ENCODE measurements at places on chromosomes 4 and X. TPM values are rescaled to one million over a fixed set of nuclear protein-coding genes. Genes with fewer than 3 reads are reported as not detected.

GRCh38 chrX:64447207-64447606, 52.0 kb upstream of the MTMR8 start:
- DNase-seq: no peak

The CDKL5 gene
- 3.6 TPM for total RNA-seq

DNA sequence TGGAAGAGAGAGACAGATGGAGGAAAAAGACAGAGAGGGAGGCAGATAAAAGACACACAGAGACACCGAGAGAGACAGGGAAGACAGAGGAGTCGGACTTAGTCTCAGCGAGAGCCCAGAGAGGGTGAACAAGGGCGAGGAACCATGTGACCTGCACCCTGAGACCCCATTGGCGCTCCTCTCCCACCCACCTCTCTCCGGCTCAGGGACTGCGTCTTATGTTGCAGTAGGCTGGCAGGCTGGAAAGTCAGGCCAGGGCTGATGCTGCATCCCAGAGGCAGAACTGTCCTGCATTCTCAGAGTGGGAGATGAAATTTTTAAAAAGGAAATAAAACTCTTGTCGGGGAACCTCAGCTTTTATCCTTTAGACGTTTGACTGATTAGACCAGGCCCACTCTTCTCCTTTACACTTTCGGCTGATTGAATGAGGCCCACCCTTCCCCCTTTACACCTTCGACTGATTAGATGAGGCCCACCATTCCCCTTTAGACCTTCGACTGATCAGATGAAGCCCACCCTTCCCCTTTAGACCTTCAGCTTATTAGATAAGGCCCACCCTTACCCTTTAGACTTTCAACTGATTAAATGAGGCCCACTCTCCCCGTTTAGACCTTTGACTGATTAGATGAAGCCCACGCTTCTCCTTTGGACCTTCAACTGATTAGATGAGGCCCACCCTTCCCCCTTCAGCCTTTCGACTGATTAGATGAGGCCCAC, 29.5 kb upstream of the IL3RA start:
- no peak for DNase-seq

- peak; percentile 16 for DNase-seq
Observed at GRCh38 chrX:47148946-47149345, 3.9 kb downstream of the RBM10 start.

GRCh38 chr4:128310266-128310697, 22.7 kb upstream of the PGRMC2 start:
- DNase-seq: peak; percentile 39

GRCh38 chr4:124939908-124940307, 227.4 kb upstream of the ANKRD50 start:
- no peak for DNase-seq

DNA sequence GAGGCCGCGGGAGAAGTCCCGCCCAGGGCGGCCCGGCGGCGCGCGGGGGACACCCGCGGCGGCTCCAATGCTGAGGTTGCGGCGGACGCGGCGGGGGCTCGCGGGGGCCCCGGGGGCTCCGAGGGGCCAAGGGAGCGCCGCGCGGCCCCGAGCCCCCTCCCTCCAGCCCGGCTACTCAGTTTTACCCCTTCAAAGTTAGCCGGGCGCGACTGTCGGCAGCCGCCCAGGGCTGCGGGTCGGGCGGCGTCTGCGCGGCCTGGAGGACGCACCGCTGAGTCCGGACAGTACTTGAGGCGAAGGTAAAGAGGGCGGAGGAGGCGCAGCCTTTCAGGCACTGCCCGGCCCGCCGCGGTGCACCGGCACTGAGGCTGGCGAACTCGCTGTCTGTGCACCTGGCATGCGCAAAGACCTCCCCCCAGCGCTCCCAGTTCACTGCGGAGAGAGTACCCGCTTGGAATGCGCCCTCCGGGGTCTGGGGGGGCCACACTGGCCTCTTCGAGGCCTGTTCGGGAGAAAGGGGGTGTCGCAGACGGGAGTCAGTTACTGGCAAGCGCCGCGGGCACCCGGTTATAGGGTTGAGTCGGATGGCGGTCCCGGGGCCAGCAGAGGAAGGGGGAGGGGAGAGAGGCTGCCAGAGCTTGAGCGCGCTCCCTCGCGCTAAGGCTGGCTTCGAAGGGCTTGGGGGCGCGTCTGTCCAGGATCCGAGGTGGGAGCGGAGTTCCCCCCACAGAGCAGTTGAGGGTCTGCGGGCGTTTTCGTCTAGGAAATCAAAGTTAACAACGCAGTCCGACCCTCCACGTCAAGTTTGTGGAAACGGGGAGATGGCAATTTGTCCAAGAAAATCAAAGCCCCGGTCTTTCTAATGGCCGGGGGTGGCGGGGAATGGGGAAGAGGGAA, 1.1 kb downstream of the PCDH19 start:
- DNase-seq: no peak

GRCh38 chrX:69133921-69134542, 31.2 kb downstream of the PJA1 start:
- DNase-seq: no peak

DNA sequence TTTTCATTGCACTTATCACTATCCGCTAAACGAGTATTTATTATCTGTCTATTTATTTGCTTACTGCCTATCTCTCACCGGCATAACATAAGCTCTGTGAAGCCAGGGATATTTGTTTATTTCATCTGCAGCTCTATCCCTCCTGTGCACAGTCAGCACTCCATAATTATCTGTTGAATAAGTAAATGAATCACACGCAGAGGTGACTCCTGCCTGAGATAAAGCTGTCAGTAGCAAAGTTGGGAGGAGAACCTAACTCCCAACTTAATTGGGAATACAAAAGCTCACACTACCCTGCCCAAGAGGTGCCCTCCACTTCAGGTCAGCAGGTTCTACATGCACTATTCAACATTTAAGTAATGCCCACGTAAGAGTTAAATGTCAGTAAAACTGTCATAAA, 85.7 kb downstream of the CORIN start:
- no peak for DNase-seq

The PAGE4 gene
- not detected for total RNA-seq

DNA sequence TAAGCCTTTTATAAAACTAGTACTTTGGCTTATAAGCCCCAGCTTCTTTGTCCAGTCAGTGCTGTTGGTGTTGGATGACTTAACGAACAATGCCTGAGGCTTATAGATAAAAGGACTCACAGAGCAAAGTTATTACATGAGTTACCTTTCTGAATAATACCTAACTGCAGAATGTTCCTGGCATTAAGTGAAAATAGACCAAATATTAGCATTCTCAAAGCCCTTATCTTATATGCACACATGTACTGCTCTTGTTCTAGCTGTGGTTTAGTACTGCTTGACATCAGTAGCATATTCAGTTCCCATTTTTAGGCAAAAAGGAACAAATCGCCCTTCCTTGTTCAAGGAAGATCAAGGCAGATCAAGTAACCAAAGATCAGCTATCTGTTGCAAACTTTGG, 131.6 kb downstream of the ZNF330 start:
- no peak for DNase-seq

DNA sequence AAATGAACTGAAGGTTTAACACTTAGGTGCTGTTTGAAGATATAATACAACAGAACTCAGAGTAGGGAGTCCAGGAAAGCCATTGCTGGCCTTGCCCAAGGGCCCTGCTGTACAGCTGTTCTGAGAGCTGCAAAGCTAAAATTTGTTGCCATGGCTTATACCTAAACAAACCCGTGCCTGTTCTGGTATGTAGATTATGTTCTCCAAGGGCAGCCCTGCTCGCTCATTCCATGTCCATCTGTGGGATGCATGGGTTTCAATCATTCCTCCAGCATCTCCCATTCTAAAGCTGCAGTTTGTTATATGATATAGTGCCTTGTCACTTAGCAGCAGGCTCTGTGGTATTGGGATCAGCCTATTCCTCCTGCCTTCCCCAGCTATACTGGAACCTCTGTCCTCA, 80.8 kb upstream of the BMPR1B start:
- DNase-seq: no peak

The CCSER1 gene
- 14.5 TPM for total RNA-seq

DNA sequence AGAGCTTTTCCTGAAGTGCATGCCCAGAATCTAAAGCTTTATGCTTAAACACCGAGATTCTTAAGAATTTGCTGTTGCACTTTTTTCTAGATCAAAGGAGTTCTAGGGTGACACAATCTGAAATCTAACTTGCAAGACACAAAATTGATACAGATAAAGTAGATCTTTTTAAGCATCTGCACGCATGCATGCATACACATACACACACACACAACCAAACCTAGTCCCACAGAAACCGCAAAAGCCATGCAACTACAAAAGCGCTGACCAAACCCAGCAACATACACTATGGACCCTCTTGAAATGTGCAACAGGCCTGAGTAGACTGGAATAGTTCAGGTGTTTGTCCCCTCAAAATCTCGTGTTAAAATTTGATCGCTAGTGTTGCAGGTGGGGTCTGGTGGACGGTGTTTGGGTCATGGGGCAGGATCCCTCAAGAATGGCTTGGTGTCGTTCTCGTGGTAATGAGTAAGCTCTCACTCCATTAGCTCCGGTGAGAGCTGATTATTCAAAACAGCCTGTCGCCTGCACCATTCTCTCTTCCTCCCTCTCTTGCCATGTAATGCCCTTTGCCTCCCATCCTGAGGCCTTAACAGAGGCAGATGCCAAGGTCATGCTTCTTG, 52.7 kb downstream of the IRF2 start:
- DNase-seq: no peak

DNA sequence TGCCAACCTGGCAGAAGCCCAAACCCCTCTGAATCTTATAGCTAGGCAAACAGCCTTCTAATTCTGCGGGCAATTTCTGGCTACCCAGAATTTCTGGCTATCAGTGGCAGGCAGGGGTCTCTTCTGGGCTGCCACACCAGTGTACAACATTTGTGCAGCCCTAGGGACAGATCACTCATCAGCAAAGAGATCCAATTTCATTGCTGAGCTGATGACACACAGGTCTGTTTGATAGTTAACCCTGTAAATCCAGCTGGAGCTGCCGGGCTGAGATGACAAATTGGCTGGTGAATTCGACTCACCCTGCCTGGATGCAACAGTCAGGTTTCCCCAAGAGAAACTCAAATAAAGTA, 2.4 kb downstream of the MID1 start:
- DNase-seq: no peak

GRCh38 chr4:101156619-101157310, 190.6 kb downstream of the PPP3CA start:
- DNase-seq: no peak

DNA sequence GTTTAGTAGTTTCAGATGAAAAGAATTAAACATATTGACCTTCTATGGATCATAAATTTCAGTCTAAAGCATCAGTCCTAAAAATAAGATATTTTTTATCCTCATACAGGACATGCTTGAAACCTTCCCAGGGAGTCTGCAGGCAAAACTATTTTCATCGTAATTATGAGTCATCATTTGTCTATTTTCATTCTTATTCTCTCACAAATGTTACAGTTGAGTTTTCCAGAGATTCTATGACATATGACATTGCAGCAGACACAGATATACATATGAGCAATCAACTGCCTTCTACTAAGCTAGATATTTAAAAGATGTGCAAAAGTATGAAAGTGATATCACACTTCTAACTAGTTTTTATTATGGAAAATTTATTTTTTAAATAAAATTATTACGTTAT, 398.0 kb downstream of the MAGEB5 start:
- no peak for DNase-seq

DNA sequence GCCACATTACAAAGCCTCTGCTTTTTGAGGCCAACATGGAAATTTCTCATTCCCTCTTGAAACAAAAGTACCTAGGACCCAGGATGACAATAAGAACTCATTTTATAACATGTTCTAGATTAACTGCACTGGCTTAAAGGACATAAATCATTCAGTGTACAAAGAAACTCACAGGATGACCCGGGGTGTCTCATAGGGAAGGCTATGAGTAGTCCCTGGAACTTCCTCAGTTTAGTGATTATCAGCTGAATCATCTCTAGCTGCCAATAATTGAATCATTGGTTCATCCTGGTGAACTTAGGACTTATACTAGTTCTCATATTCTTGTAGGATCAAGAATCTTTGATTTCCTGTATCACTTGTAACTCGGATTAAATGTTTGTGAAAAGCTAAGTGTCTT, 95.8 kb upstream of the WDR1 start:
- DNase-seq: no peak

The S100G gene
- total RNA-seq: not detected

The DMRTC1B gene
- total RNA-seq: not detected

- DNase-seq: no peak
Observed at GRCh38 chr4:36325499-36325898, 44.1 kb downstream of the DTHD1 start.

The PAGE5 gene
- not detected for total RNA-seq

DNA sequence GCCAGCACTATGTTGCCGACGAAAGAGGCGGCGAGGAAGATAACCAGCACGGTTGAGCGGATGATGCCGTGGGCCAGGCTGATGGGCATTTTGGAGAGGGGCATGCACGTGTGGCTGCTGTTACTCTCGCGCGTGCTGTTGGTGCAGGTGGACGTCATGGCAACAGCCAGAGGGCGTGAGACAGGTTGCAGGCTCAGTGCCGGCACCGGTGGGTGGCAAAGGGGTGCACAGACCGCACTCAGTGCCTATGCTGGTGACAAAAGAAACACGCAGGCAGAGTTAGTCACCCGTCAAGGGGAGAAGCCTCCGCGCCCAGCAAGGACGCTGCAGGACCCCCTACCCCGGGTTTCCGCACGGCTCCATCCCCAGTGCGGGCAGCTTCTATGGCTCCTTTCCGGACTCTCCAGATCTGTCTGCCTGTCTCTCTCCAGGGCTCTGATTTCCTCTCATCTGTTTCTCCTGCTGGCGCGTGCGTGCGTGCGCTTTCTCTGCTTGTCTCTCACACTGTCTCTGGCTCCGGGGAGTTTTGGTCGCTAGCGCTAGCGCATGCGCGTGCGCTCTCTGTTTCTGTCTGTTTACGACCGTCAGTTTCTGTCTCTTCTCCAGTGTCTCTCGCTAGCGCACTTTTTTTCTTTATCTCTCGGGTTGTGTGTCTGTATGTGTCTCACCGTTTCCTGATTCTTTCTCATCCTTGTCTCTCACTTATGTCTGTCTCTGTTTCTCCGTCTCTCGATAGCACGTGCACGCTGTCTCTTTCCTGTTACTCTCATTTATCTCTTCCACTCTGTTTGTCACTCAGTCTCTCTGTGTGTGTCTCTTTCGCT, 2.1 kb downstream of the GPR101 start:
- peak; percentile 19 for DNase-seq

DNA sequence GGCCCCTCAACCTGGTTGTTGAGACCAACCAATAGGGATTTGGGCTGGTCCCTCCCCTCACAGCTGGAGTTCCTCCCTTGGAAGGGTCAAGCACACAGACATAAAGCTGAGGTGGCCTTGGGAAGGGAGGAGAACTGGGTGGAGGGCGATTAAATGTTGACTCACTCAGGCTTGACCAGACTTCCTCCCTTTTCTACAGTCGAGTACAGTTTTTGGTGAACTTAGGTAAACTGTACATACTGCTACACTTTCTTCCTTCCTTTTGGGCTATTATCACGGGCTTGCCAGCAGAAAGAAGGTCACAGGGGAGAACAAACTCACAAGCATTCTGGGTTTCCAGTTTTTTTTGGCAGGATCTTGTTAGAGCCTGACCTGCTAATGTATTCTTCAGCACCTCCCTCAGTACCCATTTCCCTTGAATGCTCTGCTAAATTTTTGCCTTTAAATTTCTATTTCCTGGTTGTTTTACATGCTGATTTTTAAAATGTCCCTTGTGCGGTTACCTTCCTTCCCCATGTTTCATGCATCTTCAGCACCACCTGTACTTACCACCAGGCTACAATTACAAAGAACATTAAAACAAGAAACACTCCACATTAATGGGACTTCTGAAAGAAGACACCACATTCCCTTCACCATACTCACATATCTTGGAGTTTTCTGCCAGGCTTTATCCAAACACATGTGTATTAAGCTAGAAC, 135.2 kb upstream of the RASGEF1B start:
- peak; percentile 18 for DNase-seq

GRCh38 chr4:152936446-152937335, 568 bp downstream of the FHDC1 start:
- DNase-seq: peak; percentile 25
